Urinary bladder (tissue), 4 donors: ENCODE measurements at places on chromosomes 7 and 10. TPM values are rescaled to one million over a fixed set of nuclear protein-coding genes. Genes with fewer than 3 reads are reported as not detected.

DNA sequence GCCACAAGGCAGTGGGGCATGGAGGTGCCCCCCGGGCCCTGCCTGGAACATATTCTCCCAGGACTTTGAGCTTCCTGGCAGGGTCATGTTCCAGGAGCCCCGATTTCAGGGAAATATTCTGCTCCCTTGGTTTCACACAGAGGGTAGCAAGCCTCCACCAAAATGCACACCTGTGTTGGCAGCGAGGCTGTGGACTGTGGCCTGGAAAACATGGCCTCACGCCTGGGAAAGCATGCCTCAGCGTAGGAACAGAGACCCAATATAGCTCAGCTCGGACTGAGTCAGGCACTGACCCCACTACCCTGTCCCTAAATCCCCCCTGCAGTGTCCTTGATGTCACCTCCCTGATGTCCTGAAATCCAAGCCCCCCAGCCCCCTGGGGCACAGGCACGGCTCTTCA lies 92.0 kb downstream of the KCNMA1 start:
- no peak for DNase-seq

GRCh38 chr10:91610919-91611318 lies 22.0 kb downstream of the PPP1R3C start:
- DNase-seq: no peak

DNA sequence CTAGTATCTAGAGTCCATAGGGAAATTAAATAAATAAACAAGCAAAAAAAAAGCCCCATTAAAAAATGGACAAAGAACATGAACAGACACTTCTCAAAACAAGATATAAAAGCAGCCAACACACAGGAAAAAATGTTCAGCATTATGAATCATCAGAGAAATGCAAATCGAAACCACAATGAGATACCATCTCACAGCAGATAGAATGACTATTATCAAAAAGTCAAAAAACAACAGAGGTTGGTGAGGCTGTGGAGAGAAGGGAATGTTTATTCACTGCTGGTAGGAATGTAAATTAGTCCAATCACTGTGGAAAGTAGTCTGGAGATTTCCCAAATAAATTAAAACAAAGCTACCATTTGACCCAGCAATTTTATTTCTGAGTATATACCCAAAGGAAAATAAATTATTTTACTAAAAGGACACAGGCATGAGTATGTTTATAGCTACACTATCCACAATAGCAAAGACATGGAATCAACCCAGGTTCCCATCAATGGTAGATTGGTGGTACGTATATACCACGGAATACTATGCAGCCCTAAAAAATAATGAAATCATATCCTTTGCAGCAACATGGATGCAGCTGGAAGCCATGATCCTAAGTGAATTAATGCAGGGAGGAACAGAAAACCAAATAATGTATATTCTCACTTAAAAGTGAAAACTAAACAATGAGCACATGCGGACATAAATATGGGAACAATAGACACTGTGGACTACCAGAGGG lies 366.5 kb upstream of the SEMA3C start:
- DNase-seq: no peak

GRCh38 chr7:47370461-47371042 lies 211.4 kb downstream of the TNS3 start:
- DNase-seq: no peak

ADRB1 gene
- polyA plus RNA-seq: 0.57 TPM
